Activated CD4-positive, alpha-beta T cell treated with anti-CD3 and anti-CD28 coated beads, Interleukin-2, amount 10 ng/mL, durations not matched to agents 24 days and 14 days (primary cell): ENCODE measurements at places on chromosomes 6 and 20. TPM values are rescaled to one million over a fixed set of nuclear protein-coding genes. Genes with fewer than 3 reads are reported as not detected.

TDP2 gene
- 45.3 and 45.9 TPM in 2 replicates for total RNA-seq

TBXT gene
- total RNA-seq = not detected in 2 replicates

FOXA2 gene
- total RNA-seq = not detected in 2 replicates

EEF1E1 gene
- total RNA-seq = 93.6 and 95.9 TPM in 2 replicates

ENPP3 gene
- 1.4 and 2.3 TPM in 2 replicates for total RNA-seq

DNAH8 gene
- 0.02 TPM in 1 of 2 replicates, not detected in the other for total RNA-seq

XKR7 gene
- not detected in 2 replicates for total RNA-seq

ZNF165 gene
- total RNA-seq = 0.26 and 0.47 TPM in 2 replicates

GCNT2 gene
- 1.9 and 2.5 TPM in 2 replicates for total RNA-seq

PLA2G7 gene
- not detected in 2 replicates for total RNA-seq

TLDC2 gene
- not detected in 2 replicates for total RNA-seq

GSTA2 gene
- not detected in 2 replicates for total RNA-seq

IMPG1 gene
- total RNA-seq = not detected in 2 replicates

HLA-DOB gene
- 2.8 and 4.2 TPM in 2 replicates for total RNA-seq

MYCT1 gene
- total RNA-seq = not detected in 2 replicates

NRSN2 gene
- 5.1 and 7.0 TPM in 2 replicates for total RNA-seq
